GM23338 (cell line): ENCODE measurements at places on chromosomes 11 and 22. TPM values are rescaled to one million over a fixed set of nuclear protein-coding genes. Genes with fewer than 3 reads are reported as not detected.

FAM168A gene
- 17.9 and 20.3 TPM in 2 replicates for total RNA-seq

DGAT2 gene
- 1.6 and 2.6 TPM in 2 replicates for total RNA-seq

SPA17 gene
- total RNA-seq, result 3.2 and 7.4 TPM in 2 replicates

GGTLC3 gene
- total RNA-seq, result not detected in 2 replicates

NUP160 gene
- 101 and 108 TPM in 2 replicates for total RNA-seq

CALCA gene
- total RNA-seq, result 1.9 and 2.6 TPM in 2 replicates

APOBEC3B gene
- total RNA-seq, result 5.9 and 7.0 TPM in 2 replicates

SYT13 gene
- total RNA-seq, result 16.3 and 17.1 TPM in 2 replicates

DNA sequence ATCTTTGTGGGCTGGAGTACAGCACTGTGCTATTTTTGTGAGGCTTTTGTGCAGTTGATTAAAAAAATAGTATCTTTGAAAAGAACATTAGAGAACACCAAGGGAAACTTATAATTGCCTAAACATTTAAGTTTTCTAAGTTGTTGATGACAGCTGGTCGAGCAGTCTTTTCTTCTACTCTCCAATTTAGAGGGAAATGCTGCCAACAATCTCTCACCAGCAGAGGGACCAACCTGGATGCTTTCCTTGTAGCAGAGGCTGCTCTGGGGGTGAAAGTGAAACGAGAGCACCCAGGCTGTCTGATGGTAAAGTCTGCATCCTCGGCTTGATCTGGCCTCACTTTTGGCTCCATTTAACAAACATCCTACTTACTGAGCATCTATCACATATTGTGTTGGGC lies 1286.5 kb upstream of the TENM4 start:
- no peaks in the 10 kb centered on the region for H3K27me3 ChIP-seq
- peak; percentile 81 for DNase-seq
- H3K27ac ChIP-seq, result no peak overlapping the region

GRCh38 chr22:29308791-29309262 lies 2.4 kb downstream of the GAS2L1 start:
- peak; percentile 42 for DNase-seq
- H3K36me3 ChIP-seq, result no peaks in the 10 kb centered on the region
- H3K4me1 ChIP-seq, result peaks cover 10% of the 10 kb centered on the region; the same call in 1 of the 2 replicates
- H3K27ac ChIP-seq, result no peak overlapping the region

DNA sequence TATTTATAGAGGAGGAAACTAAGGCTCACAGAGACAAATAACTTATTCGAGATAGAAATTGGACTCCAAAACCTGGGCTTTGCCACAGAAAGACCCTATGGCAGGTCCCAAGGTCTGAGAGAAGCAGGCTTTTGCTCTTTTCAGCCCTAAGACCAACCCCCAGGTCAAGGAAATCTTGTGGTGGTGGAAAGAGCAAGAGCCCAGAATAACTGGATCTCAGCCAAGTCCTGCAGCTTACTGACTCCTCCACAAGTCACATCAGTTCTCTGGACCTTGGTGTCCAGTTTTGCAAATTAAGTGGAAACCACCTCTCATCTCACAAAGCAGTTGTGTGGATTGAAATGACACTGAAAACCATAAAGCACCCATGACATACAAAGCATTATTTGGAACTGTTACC lies 122.2 kb downstream of the C11orf58 start:
- H3K27ac ChIP-seq, result no peak overlapping the region
- DNase-seq, result no peak
- no peaks in the 10 kb centered on the region for H3K36me3 ChIP-seq
- peaks cover 4% of the 10 kb centered on the region; the same call in 1 of the 2 replicates for H3K4me1 ChIP-seq

GRCh38 chr11:19811380-19811779 lies 98.7 kb downstream of the NAV2 start:
- H3K27me3 ChIP-seq, result no peaks in the 10 kb centered on the region
- no peaks in the 10 kb centered on the region for H3K36me3 ChIP-seq
- no peak overlapping the region for H3K4me3 ChIP-seq
- no peak for DNase-seq

DNA sequence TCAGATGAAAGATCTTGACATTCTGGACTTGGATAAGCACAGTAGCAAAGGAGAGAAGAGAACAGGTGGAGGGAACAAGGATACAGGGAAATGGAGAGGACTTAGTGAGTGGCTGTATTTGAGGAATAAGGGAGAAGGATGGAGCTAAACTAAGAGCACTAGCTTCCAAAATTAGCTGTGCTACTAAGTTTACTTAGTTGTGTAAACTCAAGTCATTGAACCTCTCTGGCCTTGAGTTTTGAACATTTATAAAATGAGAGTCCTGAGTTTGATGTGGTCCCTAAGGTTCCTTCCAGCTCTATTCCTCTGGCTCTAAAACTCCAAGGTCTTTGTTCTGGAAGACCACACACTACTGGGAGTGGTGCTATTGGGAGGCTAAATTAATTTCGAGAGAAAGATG lies 100.7 kb downstream of the TRIM44 start:
- H3K4me3 ChIP-seq, result no peak overlapping the region
- no peak overlapping the region for H3K27ac ChIP-seq
- DNase-seq, result no peak
- peaks cover 7% of the 10 kb centered on the region for H3K4me1 ChIP-seq
- no peaks in the 10 kb centered on the region for H3K36me3 ChIP-seq

GRCh38 chr22:32421484-32421883 lies 9.4 kb upstream of the RTCB start:
- H3K27ac ChIP-seq, result no peak overlapping the region
- peaks cover 53% of the 10 kb centered on the region for H3K27me3 ChIP-seq
- H3K4me1 ChIP-seq, result no peaks in the 10 kb centered on the region
- no peaks in the 10 kb centered on the region for H3K36me3 ChIP-seq
- H3K4me3 ChIP-seq, result no peak overlapping the region

DNA sequence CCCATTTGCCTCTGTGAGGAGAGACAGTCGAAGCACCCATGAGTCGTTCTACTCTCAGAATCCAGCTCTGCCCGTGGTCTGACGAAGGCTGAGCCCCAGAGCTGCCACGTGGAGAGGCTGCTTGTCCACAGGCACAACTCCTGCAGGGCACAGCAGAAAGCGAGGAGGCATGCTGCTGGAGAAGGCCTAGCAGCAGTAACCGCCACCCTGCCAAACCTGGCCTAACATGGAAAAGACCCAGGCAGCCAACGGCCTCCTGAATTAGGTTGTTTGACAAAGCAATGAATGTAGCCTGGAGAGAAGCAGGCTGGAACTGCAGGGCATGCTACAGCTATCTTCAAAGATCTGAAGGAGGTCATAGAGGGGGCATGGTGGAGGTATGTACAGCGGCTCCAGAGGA lies 89.7 kb downstream of the SNX19 start:
- no peaks in the 10 kb centered on the region for H3K4me1 ChIP-seq
- H3K4me3 ChIP-seq, result no peak overlapping the region
- no peak for DNase-seq
- no peaks in the 10 kb centered on the region for H3K36me3 ChIP-seq

- H3K36me3 ChIP-seq, result no peaks in the 10 kb centered on the region
- peak overlapping the region; percentile 76 for H3K4me3 ChIP-seq
- DNase-seq, result peak; percentile 63
- H3K27me3 ChIP-seq, result peaks cover 6% of the 10 kb centered on the region; the same call in 1 of the 2 replicates
- H3K27ac ChIP-seq, result peak overlapping the region; percentile 79
- H3K4me1 ChIP-seq, result peaks cover 38% of the 10 kb centered on the region
These were observed 1.1 kb downstream of the EED start for GRCh38 chr11:86245369-86246292.

- DNase-seq, result no peak
- no peak overlapping the region for H3K4me3 ChIP-seq
- no peaks in the 10 kb centered on the region for H3K27me3 ChIP-seq
These were observed 1158.5 kb downstream of the JRKL start for GRCh38 chr11:97548280-97548679.

DNA sequence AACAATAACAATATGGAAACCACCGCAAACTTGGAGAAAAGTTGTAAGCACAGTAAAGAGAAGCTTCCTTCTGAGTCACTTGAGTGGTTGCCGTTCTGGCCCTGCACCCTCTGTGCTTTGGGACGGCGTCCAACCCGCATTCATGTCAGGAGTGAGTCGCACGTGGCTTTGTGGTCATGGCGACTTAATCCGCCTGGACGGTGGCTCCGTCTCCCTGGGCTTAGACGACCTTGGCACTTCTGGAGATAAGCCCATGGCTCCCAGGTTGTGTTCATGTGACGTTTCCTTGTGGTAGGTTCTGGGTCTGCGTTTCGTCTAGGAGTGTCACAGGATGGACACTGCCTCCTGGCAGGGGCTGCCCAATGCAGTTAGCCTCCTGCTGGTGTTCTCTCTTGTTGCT lies 40.5 kb downstream of the TPCN2 start:
- no peak overlapping the region for H3K4me3 ChIP-seq
- no peak overlapping the region for H3K27ac ChIP-seq
- no peaks in the 10 kb centered on the region for H3K4me1 ChIP-seq
- no peak for DNase-seq

DNA sequence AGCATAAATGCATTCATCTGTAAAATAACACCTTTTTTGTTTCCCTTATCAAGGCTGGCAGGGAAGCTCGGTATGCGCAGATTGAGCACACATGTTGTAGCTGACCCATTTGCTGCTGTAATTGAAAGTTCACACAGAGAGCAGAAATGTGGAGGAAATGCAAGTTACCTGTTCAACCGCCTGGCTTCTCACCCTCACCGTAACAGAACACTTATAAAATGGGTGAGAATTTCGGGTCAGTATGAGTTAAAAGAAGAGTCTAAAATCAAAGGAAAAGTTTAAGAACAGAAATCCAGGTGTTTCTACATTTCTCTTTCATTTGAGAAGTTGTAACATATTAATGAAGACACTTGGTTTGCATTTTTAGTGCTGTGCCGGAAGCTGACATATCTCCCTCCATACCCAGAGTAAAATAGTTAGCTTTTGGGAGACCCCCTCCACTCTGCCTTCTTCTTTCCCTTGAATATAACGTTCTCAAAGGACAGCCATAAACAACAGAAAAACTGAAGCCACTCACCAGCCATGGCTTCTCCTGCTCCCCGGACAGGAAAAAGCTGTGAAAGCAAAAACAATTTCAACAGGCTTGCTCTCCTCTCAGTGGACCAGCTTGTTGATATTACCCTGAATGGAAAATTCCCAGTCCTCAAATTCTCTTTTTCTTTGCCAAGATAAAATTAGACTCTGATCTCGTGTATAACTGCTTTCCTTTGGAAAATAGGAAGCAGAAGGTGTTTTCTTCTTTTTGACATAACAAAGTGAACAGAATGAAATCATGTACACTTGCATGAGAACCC lies at the start of gene CASP12:
Gene CASP12, minus strand, starts transcription at position 570 of the 794 bp plus-strand sequence.
- H3K4me1 ChIP-seq, result peaks cover 33% of the 10 kb centered on the region
- no peak within 1 kb of the TSS for H3K4me3 ChIP-seq
- no peak within 1 kb of the TSS for H3K27ac ChIP-seq
- DNase-seq, result no peak

DNA sequence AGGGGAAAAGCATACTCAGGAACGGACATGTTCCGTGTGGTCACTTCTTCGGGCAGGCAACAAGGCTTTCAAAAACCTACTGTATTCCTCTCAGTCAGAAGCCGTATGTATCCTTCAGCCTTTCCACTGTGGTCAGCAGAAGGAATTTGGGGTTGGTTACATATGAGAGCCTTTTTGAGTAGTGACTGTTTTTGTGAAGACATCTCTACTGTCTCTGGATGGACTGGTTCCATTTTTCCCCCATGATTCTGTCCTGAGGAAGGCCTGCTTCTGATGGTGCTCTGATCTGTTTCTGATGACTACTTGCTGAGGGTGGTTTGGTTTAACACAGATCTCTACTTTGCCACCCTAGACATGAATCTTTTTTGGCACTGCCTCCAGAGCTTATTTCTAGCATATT lies 63.7 kb upstream of the HORMAD2 start:
- H3K4me3 ChIP-seq, result no peak overlapping the region
- H3K27me3 ChIP-seq, result no peaks in the 10 kb centered on the region
- no peak overlapping the region for H3K27ac ChIP-seq

- no peaks in the 10 kb centered on the region for H3K36me3 ChIP-seq
- no peak for DNase-seq
- H3K4me3 ChIP-seq, result no peak overlapping the region
- H3K4me1 ChIP-seq, result no peaks in the 10 kb centered on the region
- H3K27ac ChIP-seq, result no peak overlapping the region
- H3K27me3 ChIP-seq, result no peaks in the 10 kb centered on the region
These were observed 7.4 kb downstream of the EHD1 start for GRCh38 chr11:64870893-64871466.

GRCh38 chr11:89327885-89328284 lies 150.2 kb downstream of the TYR start:
- H3K36me3 ChIP-seq, result no peaks in the 10 kb centered on the region
- H3K27me3 ChIP-seq, result no peaks in the 10 kb centered on the region
- H3K4me1 ChIP-seq, result peaks cover 23% of the 10 kb centered on the region
- no peak overlapping the region for H3K4me3 ChIP-seq

DNA sequence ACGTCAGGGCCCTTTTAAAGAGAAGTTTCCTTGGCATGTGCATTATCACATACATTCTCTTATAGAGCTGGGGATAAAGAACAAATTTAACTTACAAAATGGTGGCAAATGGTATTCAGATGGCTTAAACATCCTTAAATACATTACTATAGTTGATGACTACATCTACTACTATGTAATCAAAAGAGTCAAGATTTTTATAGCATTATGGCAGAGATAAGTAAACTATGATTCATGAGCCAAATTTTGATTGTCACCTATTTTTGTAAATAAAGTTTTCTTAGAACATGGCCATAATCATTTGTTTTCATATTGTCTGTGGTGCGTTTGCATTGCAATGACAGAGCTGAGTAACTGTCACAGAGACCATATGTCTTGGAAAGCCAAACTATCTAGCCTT lies 1188.6 kb upstream of the TENM4 start:
- no peaks in the 10 kb centered on the region for H3K36me3 ChIP-seq
- no peak overlapping the region for H3K27ac ChIP-seq
- no peaks in the 10 kb centered on the region for H3K27me3 ChIP-seq
- DNase-seq, result no peak
- peaks cover 10% of the 10 kb centered on the region; the same call in 1 of the 2 replicates for H3K4me1 ChIP-seq
- H3K4me3 ChIP-seq, result no peak overlapping the region

- no peak overlapping the region for H3K4me3 ChIP-seq
- H3K36me3 ChIP-seq, result peaks cover 12% of the 10 kb centered on the region
- 0 out of 2 replicates have a peak, but pooled peaks cover 3% of the 10 kb centered on the region for H3K4me1 ChIP-seq
- no peaks in the 10 kb centered on the region for H3K27me3 ChIP-seq
- H3K27ac ChIP-seq, result no peak overlapping the region
These were observed 123.4 kb downstream of the SWAP70 start for GRCh38 chr11:9787260-9787659.

GRCh38 chr11:44823868-44824267 lies 97.1 kb downstream of the TSPAN18 start:
- no peaks in the 10 kb centered on the region for H3K36me3 ChIP-seq
- no peaks in the 10 kb centered on the region for H3K27me3 ChIP-seq
- peak overlapping the region; percentile 4; the same call in 1 of the 2 replicates for H3K4me3 ChIP-seq
- H3K27ac ChIP-seq, result peak overlapping the region; percentile 60

DNA sequence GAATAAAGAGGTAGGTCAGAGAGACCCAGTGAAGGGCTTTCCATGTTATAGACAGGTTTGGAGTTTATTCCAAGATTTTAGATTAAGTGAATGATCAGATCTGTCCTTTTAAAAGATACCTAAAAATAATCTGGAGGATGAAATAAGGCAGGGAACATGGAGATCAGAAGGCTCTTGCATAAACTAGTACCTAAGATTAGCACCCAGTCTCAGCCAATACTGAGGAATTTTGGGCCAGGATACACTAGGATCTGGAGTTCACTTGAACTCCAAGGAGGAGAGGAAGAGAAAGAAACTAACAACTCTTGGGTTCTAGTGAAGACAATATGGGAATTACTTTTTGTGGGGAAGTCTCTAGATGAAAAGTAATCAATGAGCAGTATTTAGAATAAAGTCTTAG lies 47.9 kb upstream of the RAPSN start:
- H3K36me3 ChIP-seq, result no peaks in the 10 kb centered on the region
- H3K4me3 ChIP-seq, result no peak overlapping the region
- H3K4me1 ChIP-seq, result peaks cover 27% of the 10 kb centered on the region
- peak overlapping the region; percentile 42 for H3K27ac ChIP-seq
- no peak for DNase-seq
- H3K27me3 ChIP-seq, result no peaks in the 10 kb centered on the region

- no peaks in the 10 kb centered on the region for H3K4me1 ChIP-seq
- no peaks in the 10 kb centered on the region for H3K36me3 ChIP-seq
- H3K27me3 ChIP-seq, result no peaks in the 10 kb centered on the region
- no peak overlapping the region for H3K27ac ChIP-seq
- DNase-seq, result no peak
- H3K4me3 ChIP-seq, result no peak overlapping the region
These were observed 2.7 kb downstream of the HBG1 start for GRCh38 chr11:5246772-5247471.
